ENCODE measurements at places on chromosomes 12 and 14.

DNA sequence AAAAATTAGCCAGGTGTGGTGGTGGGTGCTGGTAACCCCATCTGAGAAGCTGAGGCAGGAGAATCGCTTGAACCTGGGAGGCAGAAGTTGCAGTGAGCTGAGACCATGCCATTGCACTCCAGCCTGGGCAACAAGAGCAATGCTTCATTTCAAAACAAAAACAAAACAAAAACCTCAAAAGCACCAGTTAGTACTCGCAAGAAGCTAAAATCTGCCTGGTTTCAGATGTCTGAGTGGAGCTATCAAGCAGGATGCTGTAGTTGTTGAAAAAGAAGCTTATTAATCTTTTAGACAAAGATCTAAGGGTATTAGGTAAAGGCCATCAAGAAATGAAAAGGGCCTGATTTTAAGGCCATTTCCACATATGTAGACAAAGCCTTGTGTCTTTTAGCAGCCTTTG, 50.9 kb downstream of the SUPT16H start:
- no peak for DNase-seq

DNA sequence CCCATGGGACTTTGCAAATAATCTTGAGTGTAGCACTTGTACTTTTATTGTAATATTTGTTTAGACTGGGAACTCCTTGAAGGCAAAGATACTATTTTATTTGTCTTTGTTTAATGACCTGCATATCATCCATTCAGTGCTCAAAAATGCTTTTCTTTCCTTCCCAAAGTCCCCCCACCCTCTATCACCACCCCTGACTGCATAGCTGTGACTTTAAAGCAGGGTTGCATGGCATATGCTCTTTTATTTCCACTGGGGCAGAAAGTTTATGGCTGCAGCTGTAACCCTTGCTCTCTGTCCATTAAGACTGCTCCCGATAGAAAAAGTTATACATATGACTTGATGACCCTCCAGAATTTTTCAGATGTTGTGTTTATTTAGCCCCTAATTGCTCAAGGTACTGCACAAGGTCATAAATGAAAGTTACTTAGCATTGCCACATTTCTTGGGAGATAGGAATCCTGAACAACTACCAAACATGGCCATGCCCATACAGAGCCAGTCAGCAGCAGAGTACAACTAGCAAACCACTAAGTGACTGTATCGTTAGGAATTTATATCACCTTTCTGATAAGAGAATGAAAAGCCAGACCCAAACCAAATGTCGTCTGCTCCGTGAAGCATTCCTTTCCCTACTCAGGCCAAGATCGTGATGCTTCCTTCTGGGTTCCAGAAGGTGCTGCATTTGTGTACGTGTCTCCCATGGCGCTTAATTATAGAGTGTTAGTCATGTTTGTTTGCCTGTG, 114.3 kb downstream of the DIP2B start:
- DNase-seq, result no peak

- no peak for DNase-seq
Measured at GRCh38 chr14:38786921-38787320, 316.1 kb downstream of the SEC23A start.

DNA sequence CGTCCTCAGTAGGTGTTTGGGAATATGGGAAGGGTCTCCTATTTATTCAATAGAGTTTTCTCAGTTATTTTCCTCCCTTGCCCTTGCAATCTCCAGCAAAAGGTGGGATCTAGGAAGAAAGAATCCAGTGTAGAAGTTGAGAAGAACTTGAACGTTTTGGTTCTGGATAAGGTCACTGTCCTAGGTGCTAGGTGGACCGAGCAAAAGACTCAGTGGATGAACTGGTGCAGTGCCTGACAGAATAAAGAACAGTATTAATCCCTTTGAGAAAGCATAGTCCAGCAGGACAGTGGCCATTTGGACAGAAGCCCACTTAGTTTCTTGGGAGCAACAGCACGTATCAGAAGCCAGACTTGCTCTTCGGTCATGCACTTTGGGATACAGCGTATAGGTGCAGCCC, 32.7 kb upstream of the LRTM2 start:
- no peak for DNase-seq

GRCh38 chr14:96098309-96098998, 59.3 kb downstream of the C14orf132 start:
- DNase-seq, result peak; percentile 43

DNA sequence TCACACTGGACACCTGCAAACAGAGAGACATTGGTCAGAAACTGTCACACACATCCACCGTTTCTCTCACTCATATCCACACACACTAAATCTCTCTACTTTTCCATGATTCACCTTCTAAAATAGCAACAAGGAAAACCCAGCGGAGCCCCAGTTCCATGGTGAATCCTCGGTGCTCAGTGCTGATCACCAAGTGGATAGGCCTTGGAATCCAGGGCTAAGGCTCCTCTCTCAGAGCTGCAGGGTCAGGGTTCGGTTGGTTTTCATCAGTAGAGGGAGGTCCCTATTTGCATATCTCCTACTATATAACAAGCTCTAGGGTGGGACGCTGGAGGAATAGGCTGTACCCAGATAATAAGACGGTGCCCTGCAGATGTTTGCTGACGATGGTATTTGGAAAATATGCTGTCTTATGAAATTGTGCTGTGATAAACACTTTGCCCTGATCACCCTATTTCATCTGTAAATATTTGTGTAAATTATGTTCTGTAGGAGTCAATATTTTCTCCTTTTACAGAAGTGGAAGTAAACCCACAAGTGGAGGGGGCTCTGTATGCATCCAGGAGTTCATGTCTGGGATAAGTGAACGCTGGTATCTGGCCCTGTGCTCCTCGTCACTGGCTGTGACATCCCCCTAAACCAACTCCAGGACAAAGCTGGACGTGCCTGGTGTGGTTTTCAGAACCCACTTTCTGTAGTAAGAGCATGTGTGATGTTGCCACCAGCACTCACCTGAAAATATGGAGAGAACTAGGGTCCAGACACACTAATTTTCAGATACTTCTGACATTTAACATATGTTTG, 709.2 kb downstream of the TMEM121 start:
- DNase-seq, result no peak

DNA sequence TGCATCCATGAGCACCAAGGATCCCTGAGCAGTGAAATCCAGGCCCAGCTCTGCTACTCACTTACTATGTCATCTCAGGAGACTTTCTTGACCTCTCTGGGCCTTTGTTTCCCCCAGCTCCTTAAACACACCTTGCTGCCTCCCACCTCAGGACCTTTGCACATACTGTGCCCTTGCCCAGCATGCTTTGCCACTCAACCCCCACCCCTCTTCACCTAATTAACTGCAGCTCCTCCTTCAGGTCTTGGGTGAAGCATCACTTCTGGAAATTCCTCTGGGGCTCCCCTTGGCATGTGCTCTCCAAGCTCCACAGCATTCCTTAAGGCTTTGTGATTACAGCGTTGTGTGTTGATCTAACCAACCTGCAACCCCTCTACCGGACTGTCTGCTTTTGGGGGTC, 15.9 kb downstream of the WSCD2 start:
- no peak for DNase-seq

GRCh38 chr12:89648211-89648930, 60.3 kb downstream of the ATP2B1 start:
- no peak for DNase-seq

DNA sequence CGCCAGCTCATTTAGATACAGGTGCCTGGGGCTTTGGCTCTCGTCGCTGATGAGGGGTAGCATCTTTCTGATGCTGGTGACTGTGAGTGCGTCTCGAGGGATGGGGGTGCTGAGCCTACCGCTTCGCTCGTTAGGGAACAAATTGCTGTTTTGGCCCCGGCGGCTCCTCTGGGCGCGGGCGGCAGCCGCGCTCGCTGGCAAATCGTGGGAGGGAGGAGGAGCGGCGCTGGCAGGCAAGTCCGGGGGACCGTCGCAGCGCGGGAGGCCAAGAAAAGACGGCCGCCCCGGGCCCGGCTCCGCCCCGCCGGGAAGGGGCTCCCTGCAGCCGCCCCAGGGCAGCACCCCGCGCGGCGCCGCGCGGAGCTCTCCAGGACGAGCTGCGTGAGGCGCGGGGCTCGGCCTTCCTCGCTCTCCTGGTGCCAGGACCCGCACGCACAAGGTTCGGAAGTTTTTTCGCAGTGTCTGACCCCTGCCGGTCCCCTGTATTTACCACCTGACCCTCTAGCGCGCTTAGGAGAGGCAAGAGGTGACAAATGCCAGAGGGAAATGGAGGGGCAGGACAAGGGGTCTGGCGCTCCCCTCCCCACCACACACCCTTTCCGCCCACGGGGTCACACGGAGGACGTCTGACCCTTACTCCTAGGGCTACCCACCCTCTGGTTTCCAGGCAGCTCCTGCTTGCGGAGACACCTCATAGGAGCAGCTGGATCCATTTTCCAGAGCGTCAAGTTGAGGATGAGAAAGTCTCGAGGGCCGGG, 899 bp upstream of the KCNH3 start:
- DNase-seq, result peak; percentile 59

- no peak for DNase-seq
Measured at GRCh38 chr12:53218551-53219291, 11.7 kb upstream of the ITGB7 start.

- no peak for DNase-seq
Measured at GRCh38 chr14:33945210-33946088, 5.4 kb downstream of the EGLN3 start.

DNA sequence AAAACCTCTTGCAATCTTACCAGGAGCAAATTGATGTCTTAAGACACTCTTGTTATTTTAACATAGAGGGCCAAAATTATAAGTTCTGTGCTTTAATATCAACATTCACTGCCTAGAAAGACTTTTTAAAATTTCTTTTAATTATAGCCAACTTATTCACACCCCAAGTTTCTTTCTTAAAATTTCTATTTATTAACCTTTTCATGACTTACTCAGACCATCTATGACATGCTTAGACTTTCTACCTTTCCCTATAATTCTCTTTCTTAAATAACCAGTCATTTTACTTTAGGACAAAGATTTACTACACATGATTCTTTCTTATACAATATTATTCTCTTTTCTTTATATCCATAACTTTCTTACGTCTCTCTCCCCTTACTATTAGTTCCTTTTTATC, 220.4 kb downstream of the NUBPL start:
- DNase-seq, result peak; percentile 8

DNA sequence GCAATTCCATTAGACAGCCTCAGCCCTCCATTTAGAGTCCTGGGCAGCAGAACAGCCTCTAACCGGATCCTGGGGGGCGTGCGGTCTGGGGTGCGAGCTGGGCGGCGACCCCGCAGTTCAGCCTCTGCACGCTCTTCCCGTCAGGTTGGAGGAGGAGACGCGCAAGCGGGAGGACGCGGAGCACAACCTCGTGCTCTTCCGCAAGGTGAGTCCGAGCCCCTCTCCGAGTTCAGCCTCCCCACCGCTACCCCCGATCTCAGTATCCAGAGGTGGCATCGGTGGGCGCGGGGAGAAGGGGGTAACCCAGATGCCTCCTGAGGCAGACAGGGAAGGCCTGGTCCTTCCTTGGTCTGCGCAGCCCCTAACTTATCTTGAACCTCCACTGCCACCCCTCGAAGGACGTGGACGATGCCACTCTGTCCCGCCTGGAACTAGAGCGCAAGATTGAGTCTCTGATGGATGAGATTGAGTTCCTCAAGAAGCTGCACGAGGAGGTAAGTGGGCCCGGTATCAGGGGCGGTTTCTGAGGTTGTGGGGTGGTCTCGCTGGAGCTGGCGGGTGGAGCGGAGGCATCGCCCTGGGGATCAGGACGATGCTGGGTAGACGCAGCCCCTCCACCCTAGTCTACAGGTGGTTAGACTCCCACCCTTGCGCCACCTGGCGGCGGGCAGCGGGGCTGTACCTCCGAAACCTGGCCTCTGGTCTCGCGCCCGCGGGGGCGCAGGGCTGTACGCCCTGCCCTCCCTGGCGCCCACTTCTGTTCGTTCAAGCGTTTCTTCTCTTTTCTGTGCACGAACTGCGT, 1.3 kb downstream of the PRPH start:
- peak; percentile 43 for DNase-seq

- no peak for DNase-seq
Measured at GRCh38 chr14:92579244-92579936, 65.8 kb downstream of the RIN3 start.

DNA sequence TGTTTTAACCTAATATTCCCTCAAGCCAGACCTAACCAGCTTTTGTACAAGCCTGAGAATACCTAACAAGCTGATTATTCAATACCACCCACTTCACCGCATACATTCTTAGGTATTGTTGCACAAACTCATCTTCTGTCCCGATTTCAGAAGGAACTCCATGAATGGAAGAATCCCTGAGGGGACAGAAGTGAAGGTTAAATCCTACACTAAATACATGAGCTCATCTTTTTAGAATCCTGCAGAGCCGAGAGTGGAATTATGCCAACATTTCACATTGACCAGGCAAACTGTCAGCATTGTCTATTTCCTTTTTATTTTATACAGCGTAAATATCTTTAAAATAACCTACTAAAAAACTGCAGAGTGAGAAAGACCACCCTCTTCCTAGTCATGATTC, 140.7 kb upstream of the PRICKLE1 start:
- no peak for DNase-seq

GRCh38 chr12:38350342-38351174, 34.0 kb downstream of the ALG10B start:
- no peak for DNase-seq

- DNase-seq, result no peak
Measured at GRCh38 chr12:65853489-65854157, 29.3 kb downstream of the HMGA2 start.

DNA sequence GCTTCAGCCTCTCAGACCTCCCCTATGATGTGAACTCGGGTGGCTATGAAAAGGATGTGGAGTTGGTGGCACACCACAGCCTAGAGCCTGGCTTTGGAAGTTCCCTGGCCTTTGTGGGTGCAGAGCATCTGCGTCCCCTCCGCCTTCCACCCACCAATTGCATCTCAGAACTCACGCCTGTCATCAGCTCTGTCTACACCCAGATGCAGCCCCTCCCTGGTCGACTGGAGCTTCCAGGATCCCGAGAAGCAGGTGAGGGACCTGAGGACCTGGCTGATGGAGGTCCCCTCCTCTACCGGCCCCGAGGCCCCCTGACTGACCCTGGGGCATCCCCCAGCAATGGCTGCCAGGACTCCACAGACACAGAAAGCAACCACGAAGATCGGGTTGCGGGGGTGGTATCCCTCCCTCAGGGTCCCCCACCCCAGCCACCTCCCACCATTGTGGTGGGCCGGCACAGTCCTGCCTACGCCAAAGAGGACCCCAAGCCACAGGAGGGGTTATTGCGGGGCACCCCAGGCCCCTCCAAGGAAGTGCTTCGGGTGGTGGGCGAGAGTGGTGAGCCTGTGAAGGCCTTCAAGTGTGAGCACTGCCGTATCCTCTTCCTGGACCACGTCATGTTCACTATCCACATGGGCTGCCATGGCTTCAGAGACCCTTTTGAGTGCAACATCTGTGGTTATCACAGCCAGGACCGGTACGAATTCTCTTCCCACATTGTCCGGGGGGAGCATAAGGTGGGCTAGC, 7.0 kb upstream of the RPS26 start:
- no peak for DNase-seq

Measured in NB4 (cell line).